ENCODE measurements at places on chromosomes 3 and 15.

GRCh38 chr3:176904506-176904905 is 292.8 kb downstream of the TBL1XR1 start:
- DNase-seq: no peak

DNA sequence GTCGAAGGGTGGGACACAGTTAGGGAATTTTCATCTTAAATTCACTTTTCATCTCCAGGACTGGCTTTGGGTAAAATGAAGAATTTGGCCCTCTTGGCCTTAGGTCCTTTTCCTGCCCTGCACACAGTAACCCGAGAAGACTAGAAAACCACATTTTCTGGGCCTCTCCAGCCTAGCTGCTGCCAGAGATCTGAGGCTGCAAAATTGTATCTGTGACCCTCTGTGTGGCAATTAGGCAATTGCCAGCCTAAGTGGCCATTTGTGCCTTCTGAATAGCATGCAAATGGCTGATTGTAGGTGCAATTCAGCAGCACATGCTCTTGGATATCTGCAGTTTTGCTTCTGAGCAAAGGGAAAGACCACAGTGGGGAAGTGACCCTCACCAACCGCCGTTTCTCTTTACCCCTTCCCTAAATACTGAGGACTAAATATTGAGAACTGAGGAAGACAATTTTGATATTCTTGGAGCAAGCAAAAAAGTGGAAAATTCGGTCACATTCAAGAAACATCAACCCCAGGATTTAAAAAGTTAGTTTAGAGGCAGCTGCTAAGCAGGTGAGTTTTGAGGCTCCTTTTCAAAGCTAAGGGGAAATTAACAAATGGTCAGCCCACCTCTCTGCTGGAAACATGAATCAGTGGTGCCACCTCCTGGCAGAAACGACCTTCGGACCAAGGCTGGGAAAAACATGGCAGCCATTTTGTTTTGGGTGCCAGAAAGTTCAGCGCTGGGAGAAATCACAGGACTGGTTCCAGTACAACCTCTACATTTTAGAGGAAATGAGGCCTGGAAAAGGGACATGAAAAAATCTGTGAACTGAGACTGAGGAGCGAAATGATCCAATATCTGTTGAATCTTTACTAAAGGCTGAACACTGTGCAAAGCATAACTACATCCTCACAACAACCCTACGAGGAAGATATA is 56.6 kb upstream of the PRTG start:
- DNase-seq: peak; percentile 64

- no peak for DNase-seq
Observed at GRCh38 chr3:139099968-139100817, 55.5 kb upstream of the PRR23C start.

DNA sequence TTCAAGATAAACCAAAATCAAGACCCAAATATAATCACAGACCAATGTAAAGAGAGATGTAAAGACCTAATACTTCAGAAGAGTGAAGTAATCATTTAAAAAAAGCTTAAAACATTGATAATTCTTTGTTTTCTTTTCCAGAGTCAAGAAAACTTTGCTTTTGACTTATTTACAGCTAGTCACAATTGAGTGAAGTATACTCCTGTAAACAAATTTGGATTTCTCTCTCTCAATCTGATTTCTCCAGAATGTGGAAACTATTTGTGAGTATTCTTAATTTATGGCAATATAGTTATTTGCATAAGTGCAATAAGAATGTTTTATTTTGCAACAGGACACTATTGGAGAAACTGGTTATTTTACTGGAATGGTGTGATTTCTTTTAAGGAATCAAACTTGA is 43.7 kb upstream of the ZBTB20 start:
- no peak for DNase-seq

GRCh38 chr3:186413615-186414415 is 51.8 kb upstream of the DGKG start:
- peak; percentile 56 for DNase-seq

DNA sequence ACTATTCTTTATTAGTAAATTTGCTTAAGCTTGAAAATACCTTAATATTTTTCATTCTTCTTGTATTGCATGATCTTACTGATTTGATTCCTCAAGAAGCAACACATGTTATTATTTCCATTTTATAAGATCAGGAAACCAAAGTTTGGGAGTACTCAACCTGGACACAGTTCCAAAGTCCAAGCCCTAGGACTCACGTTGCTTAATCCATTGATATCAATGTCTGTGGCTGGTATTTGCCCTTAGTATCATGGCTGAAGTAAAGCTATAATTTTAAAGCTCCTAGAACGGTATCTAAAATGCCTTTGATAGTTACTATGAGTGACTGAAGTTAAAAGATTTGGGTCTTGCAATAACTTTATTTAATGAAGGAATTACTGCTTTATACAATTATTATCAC is 1045.3 kb downstream of the TUSC7 start:
- DNase-seq: no peak

DNA sequence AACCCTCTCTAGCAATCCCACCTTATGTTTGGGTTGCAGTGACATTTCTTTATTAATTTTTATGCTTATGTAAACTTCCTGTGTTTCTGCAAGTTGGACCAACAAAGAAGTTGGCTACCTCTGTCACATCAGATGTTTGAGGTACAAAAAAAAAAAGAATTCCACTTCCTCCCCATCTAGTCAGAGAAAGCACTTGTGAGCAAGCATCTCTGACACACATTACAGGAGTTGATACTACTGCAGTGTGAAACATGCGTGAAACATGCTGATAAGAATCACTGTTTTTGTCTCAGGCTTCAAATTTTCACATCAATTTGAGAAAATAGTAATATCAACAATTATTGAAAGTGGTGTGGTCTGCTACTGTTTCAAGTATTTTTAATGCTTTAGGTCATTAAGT is 1.3 kb downstream of the SCAANT1 start:
- DNase-seq: no peak

DNA sequence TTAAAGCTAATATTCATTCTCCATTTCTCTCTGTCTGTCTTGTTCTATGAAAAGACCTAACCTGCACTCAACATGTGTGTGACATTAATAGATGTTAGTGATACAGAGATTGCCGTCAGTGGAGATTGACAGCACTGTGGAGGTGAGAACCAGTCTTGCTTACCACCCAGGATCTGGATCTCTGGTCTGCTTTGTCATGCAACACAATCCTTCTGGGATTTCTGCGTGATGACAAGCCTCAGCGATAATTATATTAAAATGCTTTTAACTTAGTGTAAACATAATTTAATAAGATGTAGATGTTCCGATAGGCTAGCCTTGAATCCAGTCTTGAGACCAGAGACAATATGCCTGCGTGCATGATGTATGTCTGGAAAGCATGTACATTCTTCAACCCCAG is 262.0 kb upstream of the ZNF717 start:
- no peak for DNase-seq

DNA sequence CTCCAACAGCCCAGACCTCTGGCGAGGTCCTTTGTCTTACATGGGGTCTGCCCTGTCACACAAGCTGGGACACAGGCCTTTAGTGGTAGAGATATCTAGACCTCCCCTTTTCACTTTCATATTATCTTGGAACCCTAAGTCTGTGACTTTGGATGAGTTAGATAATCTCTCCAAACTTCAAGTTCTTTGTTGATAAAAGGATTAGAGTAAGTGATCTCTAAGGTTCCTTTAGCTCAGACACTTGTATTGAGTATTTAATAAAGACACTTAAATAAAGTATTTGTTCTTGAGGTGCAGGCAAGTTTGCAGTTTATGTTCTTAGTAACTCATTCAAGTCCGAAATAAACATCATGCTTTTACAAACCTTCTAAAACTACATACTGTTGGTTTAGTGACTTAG is 459.6 kb downstream of the SHQ1 start:
- DNase-seq: no peak

GRCh38 chr3:50585919-50586762 is 16.8 kb downstream of the HEMK1 start:
- peak; percentile 81 for DNase-seq

GRCh38 chr3:108180194-108180593 is 42.0 kb downstream of the IFT57 start:
- DNase-seq: no peak

DNA sequence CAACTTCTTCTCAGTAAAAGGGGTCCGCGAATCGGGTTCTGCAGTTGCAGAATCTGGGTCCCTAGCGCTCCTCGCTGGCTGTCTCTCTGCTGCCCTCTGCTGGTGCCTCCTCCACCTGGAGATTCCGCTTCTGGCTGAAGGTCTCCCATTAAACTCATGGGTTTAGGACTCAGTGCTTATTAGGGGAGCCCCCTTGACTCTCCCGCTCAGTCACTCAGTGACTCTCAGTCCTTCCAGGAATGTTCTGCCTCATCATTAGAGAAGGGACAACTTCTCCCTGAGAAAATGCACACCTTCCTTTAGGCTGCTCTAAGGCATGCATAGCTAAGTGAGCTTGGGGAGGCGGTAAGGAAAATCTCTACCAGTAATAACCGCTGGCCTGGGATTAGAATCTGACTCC is 7.1 kb downstream of the CPN2 start:
- DNase-seq: peak; percentile 87
